AG10803 (cell line): ENCODE measurements at places on chromosomes 5 and 9.

- no peak for DNase-seq
Observed at GRCh38 chr9:81145331-81145963, 543.9 kb downstream of the TLE1 start.

GRCh38 chr5:59380350-59380951 is 513.1 kb downstream of the PDE4D start:
- DNase-seq, result peak; percentile 79

DNA sequence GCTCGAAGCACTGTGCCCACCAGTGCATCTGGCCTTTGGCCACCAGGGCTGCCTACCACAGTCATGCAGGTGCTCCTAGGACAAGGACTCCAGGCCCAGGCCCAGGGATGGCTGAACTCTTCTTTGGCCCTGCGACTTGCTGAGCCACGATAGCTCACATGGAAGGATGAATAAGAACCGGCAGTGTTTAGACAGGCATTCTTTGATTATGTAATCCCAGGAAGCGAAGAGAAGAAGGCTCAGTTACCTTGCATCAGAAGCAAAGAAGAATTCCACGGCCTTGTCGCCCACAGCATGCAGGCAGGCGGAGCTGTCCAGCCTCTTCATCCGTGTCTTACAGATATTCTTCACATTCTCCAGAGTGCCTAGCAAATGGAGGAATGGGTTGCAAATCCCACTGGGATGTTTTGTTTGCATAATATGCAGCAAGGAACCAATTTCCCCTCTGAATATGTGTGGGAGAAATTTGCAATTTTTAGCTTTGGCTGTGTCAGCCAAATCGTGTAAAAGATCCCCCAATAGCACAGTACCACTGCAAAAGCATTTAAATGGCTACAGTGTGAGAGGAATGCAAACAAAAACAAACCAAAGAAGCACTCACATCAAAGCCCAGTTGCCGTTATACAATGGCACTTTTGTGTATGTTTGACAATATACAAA is 29.1 kb downstream of the GFPT2 start:
- peak; percentile 61 for DNase-seq

DNA sequence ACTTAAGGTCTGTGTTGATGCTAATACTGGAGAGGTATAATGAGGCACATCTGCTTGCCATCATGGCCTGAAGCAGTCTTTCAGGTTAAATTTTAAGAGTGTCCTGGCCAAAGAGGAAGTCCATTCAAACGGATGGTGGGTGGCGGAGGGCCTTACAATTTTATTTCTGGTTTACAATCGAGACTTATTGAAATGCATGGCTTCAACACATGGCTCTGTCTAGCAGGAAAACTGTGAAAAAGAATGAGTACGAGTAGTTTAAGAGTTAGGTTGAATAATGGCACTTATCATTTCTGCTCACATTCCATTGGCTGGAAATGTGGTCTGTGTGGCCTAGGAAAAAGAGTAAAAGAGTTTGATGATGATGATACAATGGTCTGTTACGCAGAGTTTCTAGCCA is 42.1 kb downstream of the LRRC70 start:
- no peak for DNase-seq

GRCh38 chr5:38290028-38290653 is 31.8 kb downstream of the EGFLAM start:
- no peak for DNase-seq

DNA sequence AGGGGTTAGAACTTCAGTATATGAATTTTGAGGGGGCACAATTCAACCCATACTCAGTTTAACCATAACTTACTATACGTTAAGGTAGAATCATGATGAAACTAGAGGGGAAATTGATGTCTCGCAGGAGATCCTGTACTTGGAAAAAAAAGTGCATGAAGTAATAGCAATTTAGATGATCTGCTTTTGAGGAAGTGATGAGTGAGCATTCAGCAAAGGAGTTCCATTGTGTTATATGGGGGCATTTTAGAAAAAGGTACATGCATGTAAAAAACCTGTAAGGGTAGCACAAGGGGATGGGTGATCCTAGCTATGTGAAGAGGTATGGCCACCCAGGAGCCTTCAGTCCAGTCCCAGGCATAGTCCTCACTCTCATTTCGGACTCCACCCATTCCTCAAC is 14.8 kb upstream of the TMC1 start:
- DNase-seq, result no peak

GRCh38 chr5:171462928-171463861 is 43.7 kb downstream of the FGF18 start:
- DNase-seq, result peak; percentile 12

- no peak for DNase-seq
Observed at GRCh38 chr5:73295921-73296320, 122.9 kb downstream of the TMEM174 start.

GRCh38 chr5:10275991-10276390 is 25.9 kb downstream of the CCT5 start:
- no peak for DNase-seq
